NCI-H1930 (cell line): ENCODE measurements at places on chromosomes 5 and 9.

DNA sequence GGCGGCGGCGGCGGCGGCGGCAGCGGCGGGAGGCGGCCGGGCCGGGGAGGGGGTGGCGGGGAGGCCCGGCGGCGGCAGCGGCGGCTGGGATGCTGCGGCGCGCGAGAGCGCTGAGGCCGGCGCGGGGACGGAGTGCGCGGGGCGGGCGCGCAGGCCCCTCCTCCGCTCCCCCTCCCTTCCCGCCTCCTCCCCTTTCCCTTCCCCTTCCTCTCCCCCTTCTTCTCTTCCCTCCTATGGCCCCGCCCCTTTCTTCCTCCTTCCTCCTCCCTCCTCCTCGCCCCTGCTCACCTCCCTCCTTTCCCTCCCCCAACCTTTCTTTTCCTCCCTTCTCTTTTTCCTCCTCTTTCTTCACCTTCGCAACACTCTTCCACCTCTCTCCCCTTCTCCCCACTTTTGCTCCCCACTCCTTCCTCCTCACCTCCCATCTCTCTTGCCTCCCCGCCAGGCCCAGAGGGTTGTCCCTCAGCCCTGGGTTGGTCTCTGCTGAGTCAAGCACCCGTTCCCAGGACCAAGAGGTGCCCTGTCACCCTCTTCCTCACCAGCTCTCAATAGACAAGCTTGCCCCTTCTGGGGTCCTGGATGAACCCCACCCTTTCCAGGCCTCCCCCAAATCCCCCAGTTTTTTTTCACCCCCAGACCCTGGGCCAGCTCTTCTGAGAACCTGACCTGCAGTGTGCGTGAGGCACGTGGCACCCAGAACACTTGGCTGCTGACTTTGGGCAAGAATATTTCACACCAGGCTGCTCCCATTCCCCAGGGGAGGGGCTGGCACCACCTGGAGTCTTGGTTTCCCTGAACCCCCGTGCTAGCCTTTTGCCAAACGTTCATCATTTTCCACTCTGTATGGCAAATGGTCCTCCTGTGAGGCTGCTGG lies at the start of gene SEMA4D:
Gene SEMA4D (minus strand): TSS at position 136 of the 874 bp plus-strand sequence. CDS start 92,657 bp downstream, outside the sequence.
- DNase-seq = peak; percentile 46

GRCh38 chr9:131273856-131274673 lies 2.2 kb downstream of the FAM78A start:
- DNase-seq = no peak

DNA sequence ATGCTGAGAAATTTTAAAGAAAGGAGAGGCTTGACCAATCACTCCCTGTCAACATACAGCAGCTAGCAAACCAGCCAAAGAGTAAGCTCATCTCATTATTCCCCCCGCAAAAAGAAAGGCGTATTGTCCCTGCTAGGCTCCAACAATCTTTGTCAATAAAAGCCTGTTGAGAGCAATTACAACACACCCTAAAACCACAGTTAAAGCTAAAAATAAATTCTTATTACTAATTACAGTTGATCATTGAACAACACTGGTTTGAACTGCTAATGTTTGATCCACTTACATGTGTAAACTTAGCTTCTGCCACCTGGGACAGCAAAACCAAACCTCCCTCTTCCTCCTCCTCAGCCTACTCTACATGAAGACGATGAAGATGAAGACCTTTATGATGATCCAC lies 151.2 kb downstream of the TSSK1B start:
- DNase-seq = no peak

DNA sequence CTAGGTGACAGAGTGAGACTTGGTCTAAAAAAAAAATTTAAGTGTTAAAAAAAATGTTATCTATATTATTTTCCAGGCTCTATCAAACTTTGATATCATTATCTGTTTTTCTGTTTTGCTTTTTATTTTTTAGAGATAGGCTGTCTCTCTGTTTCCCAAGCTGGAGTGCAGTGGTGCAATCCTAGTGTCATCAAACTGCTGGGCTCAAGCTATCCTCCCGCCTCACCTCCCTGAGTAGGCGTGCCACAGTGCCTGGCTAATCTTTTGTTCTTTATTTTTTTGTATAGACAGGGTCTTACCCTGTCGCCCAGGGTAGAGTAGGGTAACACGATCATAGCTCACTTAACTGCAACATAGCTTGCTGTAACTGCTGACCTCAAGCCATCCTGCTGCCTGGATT lies 14.4 kb downstream of the SEC24A start:
- DNase-seq = no peak

DNA sequence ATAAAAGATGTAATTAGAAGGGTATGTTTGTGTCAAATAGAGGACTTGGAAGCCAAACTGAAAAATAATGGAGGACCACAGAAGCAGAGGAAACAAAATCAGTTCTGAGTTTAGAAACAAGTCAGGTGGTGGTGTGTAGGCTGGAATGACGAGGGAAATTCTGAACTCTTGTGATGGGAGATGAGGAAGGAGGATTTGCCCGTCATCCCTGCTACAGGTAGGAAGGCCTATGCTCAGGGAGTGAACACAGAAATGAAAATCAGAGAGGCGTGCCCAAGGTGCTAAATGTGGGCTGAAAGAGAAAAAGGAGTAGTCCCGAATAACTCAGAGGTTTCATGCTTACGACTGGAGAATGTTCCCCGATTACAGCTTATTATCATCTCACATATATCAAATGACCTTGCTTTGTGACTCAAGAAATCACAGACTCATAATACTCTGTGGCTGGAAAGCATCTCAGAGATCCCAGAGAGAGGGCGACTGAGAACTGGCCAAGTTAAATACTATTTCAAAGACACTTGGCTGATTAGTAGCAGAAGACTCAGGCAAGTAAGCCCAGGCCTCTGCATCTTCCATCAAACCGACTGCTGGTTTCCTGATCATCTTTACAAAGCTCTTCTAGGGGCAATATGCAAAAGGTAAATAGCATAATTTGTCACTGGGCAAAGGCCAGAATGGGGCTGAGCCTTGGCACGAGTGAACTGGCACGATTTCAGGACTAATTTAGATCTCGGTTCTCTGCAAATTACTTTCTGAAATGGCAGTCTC lies 126.0 kb downstream of the SUSD1 start:
- no peak for DNase-seq

DNA sequence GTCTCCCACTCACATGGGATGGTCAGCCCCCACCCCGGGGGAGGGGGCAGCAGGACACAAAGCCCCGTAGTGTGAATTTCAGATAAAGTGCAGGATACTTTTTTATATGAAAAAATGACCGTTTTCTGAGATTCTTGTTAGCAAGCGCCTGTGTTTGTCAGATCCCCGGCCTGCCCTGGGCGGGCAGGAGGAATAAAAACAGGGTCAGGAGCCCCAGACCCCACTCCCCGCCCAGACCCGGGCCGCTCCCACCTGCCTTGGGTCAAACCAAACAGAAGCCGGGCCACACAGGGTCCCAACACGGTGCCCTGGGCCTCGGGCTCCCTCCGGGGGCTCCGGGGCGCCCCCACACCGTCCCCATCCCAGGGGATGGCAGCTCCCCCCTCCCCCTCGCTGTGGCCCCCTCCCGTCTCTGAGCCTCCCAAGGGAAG lies 13.5 kb upstream of the NRARP start:
- DNase-seq = no peak

GRCh38 chr9:120977321-120977720 lies 50.7 kb upstream of the TRAF1 start:
- no peak for DNase-seq

GRCh38 chr9:129962889-129963703 lies 79.9 kb downstream of the FNBP1 start:
- no peak for DNase-seq

- DNase-seq = no peak
These were observed 454.9 kb downstream of the ENC1 start for GRCh38 chr5:74185599-74185998.

DNA sequence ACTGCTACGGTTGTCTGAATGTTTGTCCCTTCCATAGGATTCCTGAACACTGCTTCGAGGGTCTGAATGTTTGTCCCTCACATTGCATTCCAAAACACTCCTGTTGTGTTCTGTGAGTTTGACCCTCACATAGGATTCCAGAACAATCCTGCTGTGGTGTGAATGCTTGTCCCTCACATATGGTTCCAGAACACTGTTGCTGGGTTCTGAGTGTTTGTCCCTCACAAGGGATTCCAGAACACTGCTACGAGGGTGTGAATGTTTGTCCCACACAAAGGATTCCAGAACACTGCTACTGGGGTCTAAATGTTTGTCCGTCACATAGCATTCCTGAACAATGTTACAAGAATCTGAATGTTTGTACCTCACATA lies 201.2 kb downstream of the FOXD4L6 start:
- DNase-seq = no peak

DNA sequence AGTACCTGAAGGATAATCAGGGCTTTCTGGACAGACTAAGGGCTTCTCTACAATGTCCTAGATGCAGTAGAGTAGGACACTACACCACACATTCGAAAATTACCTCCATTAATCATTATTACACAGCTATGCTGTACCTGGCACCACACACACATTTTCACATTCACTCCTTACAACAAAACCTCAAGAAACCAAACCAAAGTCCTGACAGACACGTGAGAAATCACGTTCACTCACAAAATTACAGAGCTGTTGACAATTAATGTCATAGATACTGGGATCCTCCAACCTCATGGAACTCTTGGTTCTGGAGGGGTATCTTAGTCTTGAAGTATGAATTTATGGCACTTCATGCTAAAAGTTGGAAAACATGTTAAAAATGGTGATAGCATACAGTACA lies 16.3 kb downstream of the UBQLN1 start:
- no peak for DNase-seq

GRCh38 chr9:137374131-137374845 lies 48.7 kb downstream of the EXD3 start:
- DNase-seq = no peak

DNA sequence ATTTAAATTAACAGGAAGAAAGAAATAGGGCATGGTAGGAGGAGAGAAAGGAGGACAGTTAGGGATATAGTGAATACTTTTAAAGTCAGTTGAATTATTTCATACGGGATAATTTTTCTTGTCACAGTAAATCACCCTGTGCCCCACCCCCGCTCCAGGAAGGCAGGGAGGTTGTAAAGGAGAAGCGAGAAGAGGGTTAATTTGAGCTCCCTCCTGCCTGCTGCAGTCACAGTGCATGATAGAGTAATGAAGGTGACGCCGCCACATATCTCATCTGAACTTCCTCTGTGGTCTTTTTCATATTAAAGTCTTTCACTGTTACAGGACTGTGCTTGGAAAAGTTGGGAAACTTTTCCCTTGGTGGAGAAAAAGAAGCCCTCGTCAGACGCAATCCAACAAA lies 896 bp upstream of the PCSK5 start:
- no peak for DNase-seq

- no peak for DNase-seq
These were observed 139.0 kb downstream of the ARHGEF28 start for GRCh38 chr5:73764996-73765395.
